ACHN (cell line): ENCODE measurements at places on chromosomes 2 and 18.
A peak's percentile ranks its signal among the peaks of the same experiment; 100 is the strongest.

GRCh38 chr2:153872311-153873051 lies 759 bp downstream of the GALNT13 start:
- DNase-seq, result no peak

- DNase-seq, result no peak
These were observed 2.9 kb downstream of the MALT1 start for GRCh38 chr18:58674159-58674558.

GRCh38 chr2:165818920-165819319 lies 24.9 kb upstream of the GALNT3 start:
- no peak for DNase-seq

- no peak for DNase-seq
These were observed 328.3 kb downstream of the LRATD1 start for GRCh38 chr2:14960686-14961324.

- DNase-seq, result no peak
These were observed 23.0 kb upstream of the LOXHD1 start for GRCh38 chr18:46679846-46680598.

DNA sequence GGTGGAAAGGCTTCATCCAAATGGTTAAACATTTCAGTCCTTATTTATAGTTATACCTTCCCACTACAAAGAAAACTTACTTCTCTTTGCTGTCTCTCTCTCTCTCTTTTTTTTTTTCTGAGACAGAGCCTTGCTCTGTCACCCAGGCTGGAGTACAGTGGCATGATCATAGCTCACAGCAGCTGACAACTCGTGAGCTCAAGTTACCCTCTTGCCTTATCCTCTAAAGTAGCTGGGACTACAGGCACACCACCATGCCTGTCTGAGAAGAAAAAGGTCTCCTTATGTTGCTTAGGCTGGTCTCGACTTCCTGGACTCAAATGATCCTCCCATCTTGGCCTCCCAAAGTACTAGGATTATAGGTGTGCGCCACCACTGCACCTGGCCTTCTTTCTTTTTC lies 32.3 kb upstream of the OLA1 start:
- DNase-seq, result no peak

DNA sequence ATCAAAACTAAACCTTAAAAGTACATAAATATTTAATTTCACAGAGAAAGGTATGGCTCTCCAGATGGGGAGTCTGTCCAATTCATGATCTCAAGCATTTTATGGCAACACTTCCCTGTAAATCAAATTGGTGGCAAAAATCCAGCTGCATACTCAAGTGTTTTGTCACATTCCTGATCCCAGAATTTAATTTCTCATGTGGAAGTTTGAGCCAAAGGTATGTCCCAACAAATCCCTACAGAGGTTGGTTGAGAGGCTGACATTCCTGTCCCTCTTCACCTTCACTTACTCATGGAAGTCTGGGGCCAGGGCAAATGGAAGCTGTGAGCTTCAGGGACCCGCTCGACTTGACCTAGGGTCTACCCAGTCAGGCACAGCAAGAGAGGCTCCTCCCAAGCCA lies 17.7 kb downstream of the KLF7 start:
- no peak for DNase-seq

DNA sequence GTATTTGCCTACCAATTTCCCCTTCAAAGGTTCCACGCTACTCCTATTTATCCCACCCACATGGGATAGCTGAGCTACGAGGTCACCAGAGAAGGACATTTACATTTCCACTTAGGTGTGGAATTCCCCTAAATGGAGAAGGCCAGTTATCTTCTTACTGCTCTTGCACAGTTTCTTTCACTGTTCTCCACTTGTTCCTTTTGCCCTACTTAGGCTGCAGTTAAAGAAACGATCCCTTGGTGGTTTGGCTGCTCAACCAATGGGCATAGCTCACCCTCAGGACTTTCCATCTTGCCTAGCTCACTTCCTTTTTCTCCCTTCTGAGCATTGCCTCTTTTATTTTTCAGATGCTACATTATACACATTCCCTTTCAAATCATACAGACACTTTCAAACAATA lies 11.2 kb upstream of the NABP1 start:
- DNase-seq, result peak; percentile 64

DNA sequence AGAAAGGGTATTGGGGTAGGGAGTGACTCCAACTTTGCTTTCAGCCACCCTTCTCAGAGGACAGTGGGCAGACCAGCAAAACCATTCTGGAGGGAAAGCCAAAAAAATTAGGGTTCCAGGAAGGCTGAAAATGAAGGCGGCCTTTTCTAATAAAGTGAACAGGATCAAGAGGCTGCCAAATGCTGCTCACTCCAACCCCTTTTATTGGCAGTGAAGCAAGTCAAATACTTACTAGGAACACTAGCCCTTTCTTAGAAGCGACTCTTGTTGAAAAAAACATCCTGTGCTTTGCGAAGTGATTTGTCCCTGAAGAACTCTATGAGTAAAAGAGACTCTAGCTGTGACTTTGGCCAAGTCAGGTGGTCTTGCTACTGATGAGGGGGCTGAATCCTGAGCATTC lies 83.6 kb upstream of the CYP1B1 start:
- no peak for DNase-seq

DNA sequence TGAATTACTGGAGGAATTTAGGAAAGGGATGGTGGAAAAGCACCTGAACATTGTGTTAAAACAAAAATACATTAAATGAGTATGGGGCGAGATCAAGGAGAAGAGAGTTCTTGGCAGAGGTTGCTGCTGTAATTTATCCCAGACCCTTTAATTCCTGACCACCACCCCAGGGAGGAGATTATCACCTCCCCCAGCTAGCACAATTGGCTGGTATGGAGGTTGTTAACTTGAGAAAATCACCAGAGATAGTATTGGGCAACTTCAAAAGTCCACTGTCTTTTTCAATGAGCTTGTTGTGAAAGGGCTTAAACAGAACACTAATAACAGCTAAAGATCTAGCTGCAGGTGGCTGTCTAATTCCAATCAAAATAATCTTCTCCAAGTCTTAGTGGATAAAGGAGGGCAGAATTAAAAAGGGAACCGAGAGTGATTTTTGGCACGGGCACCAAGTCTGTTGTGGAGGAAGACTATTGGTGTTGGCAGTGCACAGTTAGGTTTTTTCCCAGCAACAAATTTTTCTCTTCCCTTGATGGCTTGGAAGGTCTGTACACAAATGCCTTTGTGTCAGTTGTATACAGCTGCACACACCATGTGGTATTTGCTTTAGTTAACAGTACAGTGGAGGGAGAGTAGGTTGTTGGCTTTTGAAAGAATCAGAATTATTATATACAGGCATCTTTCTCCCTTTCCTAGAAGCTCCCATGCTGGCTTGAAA lies 289.5 kb downstream of the SLC4A3 start:
- DNase-seq, result no peak

GRCh38 chr18:29147944-29148343 lies 971.0 kb upstream of the CDH2 start:
- peak; percentile 37 for DNase-seq

GRCh38 chr2:61470965-61471904 lies at the start of gene USP34:
USP34 (minus strand) TSS chr2:61471087; CDS start chr2:61470692, 395 bp downstream.
- DNase-seq, result peak; percentile 93

DNA sequence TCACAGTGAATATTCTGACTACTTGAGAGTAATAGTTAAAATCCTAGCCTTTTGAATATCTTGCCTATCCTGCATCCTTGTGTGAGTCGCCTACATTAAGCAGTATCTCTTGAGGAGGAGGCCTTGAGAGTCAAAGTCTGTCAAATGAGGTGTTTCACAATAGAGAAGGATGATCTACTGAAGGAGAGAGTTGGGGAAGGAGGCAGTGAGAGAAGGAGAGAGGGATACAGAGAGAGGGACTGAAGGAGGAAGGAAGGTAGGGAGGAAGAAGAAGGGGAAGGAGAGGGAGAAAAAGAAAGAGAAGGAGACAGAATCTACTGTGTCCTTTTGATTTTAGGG lies 123.6 kb upstream of the CYP26B1 start:
- DNase-seq, result no peak

DNA sequence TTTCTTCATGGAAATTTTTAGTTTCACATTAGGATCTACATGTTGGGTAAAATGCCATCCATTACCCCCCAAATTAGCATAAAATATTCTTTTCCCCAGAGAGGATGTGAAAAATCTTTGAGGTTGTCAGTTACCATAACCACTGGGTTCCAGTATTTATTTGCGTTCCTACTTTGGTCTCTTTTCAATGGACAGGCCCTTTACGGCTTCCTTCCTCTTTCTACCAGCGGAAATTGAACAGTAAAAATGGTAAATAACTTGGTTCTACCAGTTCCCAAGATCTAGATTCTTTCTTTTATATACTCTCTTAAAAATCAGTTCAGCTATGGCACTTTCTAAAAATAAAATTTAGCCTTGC lies 169.2 kb upstream of the APCDD1 start:
- DNase-seq, result no peak

GRCh38 chr18:79250301-79250981 lies 145.3 kb upstream of the NFATC1 start:
- DNase-seq, result no peak

DNA sequence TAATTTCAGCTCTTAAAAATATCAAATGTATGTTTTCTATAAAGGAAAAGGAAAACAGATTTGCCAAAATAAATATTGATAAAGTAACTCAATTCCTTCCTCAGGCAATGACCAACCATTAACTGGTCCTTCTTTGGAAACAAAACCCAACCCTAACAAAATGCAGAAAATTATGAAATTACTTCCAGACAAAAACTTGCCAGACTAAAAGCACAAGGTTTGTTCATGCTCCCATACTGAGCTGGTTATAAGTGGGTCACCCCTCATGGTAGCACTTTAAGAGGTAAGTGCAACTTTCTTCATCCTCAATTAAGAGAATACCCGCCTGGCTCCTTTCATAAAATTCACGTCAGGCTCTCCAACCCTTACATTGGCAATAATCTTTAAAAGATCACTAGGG lies 31.1 kb upstream of the TTC32 start:
- no peak for DNase-seq

GRCh38 chr2:10502803-10503107 lies 54.6 kb upstream of the ODC1 start:
- DNase-seq, result no peak

- DNase-seq, result peak; percentile 6
These were observed 8.4 kb downstream of the DHRS9 start for GRCh38 chr2:169077674-169078240.

- peak; percentile 55 for DNase-seq
These were observed 3.4 kb upstream of the SPATS2L start for GRCh38 chr2:200302940-200303727.

DNA sequence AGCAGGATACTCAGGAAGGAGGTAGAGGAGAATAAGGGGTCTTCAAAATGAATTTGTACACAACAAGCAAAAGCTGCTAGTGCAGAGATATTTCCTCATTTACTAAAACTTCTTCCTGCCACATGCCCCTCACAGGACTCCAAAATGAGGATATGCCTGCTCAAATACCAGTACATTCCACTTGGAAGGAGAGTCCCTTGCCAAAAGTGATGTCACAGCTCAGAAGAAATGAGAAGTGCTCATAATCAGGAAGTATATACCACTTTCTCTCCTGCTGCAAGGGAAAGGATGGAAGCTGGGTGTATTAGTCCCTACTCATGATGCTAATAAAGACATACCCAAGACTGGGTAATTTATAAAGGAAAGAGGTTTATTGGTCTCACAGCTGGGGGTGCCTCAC lies 87.7 kb upstream of the FSHR start:
- no peak for DNase-seq

- DNase-seq, result no peak
These were observed 391.6 kb upstream of the HS6ST1 start for GRCh38 chr2:128710242-128710641.

GRCh38 chr2:218022131-218022850 lies 19.5 kb upstream of the TNS1 start:
- DNase-seq, result no peak

DNA sequence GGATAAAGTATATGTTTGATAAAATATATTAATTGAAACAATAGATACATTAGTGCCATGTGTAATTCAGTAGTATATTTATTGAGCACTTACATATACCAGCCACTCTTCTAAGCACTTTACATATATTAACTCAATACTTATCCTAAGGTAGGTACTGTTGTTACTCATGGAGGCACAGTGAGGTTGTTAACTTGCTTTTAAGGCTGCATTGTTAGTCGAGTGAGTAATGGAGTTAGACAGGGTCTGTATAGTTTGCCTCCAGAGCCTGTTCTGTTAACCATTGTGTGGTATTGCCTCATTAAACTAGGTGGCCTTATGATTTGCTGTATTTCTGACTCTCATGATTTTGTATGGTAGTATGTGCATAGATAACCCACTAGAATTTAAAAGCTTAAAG lies 44.2 kb downstream of the LCLAT1 start:
- DNase-seq, result no peak

GRCh38 chr2:233487748-233488345 lies 78.7 kb downstream of the USP40 start:
- peak; percentile 43 for DNase-seq

GRCh38 chr2:67048314-67048713 lies 348.8 kb upstream of the ETAA1 start:
- DNase-seq, result no peak

GRCh38 chr18:76495435-76496193 lies 572 bp upstream of the ZNF516 start:
- peak; percentile 51 for DNase-seq

GRCh38 chr2:218192902-218193430 lies 24.0 kb upstream of the ARPC2 start:
- DNase-seq, result no peak

DNA sequence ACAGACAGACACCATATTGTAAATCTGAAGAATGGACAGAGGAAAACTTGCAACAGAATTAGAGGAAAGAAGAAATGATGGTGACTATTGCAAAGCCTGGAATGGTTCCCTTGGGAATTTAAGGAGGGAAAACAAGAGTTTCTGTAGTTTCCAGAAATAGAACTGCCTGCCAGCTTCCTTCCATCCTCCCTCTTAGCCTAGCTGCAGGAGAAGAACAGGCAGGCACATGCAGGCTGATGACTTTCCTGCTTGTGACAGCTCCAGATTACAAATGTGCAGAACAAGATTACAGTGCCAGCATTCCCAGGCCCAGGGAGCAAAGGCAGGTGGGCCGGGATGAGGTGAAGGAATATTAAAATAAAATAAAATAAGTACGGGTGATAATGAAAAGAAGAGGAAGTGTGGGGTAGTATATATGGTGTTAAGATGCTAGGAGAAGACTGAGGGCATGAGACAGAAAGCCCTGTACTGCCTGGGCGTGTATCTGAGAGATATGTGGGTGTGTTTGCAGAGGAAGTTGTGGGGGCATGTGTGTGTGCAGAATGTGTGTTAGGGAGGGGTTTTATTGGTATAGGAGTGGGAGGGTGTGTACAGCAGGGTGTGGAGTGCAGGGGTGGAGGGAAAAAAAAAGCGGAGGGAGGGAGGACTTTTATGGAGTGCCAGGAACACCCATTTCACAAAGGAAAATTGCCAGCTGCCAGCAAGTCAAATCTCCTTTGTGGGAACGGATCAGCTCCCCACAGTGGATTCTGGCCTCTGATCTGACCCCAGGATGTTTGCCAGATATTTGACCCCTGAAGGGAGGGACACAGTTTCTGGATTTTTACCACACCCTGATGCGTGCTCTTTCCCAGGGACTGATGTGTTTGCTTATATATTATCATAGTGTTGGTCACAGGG lies 43.9 kb upstream of the NEMP2 start:
- DNase-seq, result no peak

GRCh38 chr2:42754021-42754775 lies 9.7 kb downstream of the OXER1 start:
- no peak for DNase-seq
